ENCODE measurements at places on chromosomes 2 and 18.

DNA sequence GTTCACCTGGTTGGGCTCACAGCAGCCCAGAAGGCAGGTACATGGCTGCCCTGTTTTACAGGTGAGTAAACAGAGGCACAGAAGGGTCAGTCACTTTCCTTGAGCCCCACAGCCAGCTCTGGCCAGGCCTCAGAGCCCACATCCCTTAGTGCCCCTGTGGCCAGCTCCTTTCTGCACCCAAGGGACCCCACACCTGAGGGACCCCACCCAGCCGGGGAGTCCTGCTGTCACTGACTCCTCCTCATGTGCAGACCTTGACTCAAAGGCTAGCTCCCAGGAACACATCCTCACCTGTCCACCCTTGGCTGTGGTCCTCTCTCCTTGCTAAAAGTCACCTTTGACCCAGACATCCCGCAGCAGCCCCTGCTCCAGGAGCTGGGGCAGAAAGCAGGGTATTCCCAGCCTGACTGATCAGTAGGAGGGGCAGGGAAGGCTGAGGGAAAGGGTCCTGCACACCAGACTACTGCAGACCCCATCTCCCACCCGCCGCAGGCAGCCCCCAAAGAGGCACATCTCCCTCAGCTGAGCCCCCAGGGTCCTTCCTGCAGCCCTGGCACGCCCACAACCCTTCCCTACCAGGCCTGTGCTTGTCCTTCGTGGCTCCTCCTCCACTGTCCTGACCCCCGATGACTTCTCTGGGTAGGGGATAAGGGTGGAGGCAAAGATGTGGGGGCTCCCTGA is 9.8 kb upstream of the ARHGEF4 start:
- DNase-seq = no peak

DNA sequence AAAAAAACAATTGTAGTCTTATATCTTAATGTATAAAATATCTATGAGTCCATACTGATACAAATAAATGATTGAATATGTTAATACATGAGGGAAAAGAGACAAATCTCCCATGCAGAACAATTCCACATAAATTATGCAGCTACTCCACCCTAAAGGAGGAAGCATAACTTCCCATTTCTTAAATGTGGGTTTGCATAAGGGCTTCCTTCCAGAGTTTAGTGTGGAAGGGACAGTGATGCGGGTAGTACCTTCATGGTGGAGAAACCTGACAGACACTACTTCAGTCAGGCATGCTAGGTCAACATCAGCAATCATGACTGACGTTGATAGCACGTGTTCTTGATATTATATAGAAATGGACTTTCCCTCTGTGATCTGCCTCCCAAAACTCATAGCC is 146.9 kb upstream of the STON1 start:
- no peak for DNase-seq

- DNase-seq = no peak
Observed at GRCh38 chr2:103363639-103364038, 601.8 kb downstream of the TMEM182 start.

- no peak for DNase-seq
Observed at GRCh38 chr2:213476641-213477040, 192.4 kb downstream of the SPAG16 start.

DNA sequence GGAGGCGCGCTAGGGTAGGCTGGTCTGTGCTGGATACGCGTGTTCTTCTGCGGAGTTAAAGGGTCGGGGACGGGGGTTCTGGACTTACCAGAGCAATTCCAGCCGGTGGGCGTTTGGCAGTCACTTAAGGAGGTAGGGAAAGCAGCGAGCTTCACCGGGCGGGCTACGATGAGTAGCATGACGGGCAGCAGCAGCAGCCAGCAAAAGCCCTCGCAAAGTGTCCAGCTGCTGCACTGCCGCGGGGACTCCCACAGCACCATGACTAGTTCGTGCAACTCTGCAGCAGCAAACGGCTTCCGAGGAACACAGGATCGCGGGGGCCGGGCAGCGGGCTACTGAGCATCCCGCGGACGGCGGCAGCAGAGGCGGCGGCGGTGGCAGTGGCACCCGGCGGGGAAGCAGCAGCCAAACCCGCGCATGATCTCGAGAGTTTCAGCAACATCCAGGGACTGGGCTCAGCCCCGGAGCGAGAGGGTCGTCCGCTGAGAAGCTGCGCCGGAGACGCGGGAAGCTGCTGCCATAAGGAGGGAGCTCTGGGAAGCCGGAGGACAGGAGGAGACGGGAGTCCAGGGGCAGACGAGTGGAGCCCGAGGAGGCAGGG is 368 bp downstream of the TMEFF2 start:
- no peak for DNase-seq

GRCh38 chr2:69693059-69693774 is 48.7 kb upstream of the ANXA4 start:
- no peak for DNase-seq

GRCh38 chr18:25189391-25190185 is 162.4 kb downstream of the ZNF521 start:
- DNase-seq = no peak

- no peak for DNase-seq
Observed at GRCh38 chr2:102932501-102932900, 170.7 kb downstream of the TMEM182 start.

GRCh38 chr2:171342067-171342413 is 91.8 kb downstream of the METTL8 start:
- DNase-seq = no peak

DNA sequence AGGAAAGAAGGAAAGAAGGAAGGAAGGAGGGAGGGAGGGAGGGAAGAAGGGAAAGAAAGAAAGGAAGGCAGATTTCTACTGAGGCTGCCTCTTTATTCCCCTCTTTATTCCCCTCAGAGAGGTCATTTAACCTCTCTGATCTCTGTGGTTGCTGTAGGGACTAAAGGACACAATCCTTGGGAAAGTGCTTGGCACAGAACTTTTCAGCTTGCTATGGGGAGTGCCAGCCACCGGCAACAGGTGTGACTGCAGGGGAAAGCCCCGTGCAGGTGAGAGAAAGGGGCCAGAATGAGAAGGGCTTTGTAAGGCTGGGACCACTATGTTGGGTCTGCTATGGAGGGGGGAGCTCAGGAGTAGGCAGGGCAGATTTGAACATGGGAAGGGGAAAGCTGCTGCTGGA is 27.7 kb upstream of the STEAP3 start:
- DNase-seq = no peak

DNA sequence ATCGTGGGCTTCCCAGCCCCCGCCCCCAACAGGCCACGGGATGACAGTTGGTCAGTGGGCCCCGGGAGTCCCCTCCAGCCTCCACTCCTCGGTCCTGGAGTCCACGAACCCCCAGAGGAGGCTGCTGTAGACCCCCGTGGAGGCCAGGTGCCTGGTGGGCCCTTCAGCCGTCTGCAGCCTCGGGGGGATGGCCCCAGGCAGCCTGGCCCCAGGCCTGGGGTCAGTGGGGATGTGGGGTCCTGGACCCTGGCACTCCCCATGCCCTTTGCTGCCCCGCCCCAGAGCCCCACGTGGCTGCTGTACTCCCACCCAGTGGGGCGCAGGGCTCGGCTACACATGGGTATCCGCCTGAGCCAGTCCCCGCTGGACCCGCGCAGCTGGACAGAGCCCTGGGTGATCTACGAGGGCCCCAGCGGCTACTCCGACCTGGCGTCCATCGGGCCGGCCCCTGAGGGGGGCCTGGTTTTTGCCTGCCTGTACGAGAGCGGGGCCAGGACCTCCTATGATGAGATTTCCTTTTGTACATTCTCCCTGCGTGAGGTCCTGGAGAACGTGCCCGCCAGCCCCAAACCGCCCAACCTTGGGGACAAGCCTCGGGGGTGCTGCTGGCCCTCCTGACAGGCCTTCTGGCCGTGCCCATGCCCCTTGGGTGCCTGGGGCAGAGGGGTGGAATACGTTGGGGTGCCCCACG is 7.6 kb downstream of the NEU4 start:
- no peak for DNase-seq

- DNase-seq = no peak
Observed at GRCh38 chr2:222733470-222733845, 62.0 kb downstream of the MOGAT1 start.

DNA sequence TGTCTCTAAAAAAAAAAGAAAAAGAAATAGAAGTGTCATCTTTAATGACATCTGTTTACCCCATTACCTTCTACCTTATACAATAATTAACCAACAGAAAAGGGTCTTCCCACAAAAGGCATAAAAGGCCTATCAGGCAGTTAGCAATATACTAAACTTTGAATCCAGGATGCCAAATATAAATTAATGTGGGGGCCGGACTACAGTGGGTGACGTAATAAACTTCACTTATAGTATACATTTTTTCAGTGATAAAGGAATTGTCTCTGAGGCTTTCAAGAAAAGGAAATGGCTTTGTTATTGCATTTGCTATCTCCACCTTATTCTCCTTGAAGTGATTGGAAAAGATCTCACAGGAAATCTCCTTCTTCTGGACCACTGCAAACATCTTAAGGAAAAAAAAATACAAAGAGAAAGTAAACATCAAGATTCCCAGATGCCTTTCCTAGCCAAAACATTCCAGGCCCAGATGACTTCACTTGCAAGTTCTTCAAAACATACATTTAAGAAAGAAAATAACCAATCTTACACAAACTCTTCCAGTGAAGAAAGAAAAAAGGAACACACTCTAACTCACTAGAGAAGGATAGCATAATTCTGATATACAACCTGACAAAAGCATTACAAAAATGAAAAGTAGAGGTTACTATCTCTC is 126.2 kb upstream of the CAB39 start:
- no peak for DNase-seq

GRCh38 chr2:241860184-241861078 is 1.7 kb upstream of the PDCD1 start:
- DNase-seq = no peak

GRCh38 chr18:80233899-80234298 is 13.4 kb downstream of the PARD6G start:
- no peak for DNase-seq

- no peak for DNase-seq
Observed at GRCh38 chr2:133591164-133591563, 22.9 kb upstream of the NCKAP5 start.

DNA sequence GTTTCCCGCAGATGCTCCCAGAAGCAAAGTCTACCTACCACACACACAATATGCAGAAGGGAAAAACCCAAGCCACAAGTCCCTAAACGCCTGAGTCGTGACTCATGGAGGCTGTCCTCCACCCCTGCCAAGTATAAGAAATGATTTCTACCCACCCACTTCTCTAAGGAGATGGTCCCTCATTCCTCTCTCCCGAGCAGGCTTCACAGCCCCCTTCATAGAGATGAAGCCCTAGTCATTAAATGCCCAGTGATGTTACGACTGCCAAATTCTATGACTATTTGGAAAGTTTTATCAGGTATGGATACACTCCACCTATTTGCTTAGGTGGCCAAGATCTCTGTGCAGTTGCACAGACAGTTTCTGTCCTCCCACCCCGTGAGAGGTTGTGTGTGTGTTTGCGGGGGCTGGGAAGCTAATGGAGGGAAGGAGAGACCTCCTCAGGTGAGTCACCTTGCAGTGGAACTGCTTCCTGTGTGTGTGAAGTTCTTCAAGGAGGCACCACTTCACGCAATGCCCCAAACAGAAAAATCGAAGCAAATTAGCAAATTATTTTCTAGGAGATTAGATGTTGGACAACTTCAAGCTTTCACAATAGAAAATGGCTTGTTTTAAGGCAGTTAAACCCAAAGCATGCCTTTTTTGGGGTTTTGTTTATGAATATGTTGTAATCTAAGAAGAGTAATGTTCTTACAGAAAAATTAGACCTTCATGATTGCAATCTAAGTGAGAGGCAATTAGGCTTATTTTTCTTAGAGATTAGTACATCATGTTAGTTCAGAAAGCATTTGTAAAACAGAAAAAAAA is 175.2 kb downstream of the TGIF1 start:
- peak; percentile 4 for DNase-seq

- DNase-seq = no peak
Observed at GRCh38 chr18:75238786-75239185, 28.2 kb downstream of the TSHZ1 start.

DNA sequence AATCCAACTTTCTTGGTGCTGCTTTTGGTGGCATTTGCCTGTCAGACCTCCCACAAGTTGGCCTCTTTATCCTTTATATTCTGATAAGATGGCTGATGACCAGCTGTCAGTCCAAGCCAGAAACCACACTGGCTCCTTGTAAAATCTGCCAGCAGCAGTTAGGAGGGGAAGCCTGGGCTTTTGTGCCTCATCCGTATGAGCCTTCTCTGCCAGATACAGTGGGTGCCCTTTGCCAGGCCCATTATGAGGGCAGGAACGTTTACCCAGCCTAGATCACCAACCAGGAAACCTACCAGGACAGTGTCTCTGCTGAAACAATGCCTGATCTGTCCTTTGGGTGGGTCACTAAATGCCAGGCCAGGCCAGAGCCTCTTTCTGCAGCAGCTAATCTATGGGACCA is 202.9 kb upstream of the SP5 start:
- no peak for DNase-seq

- no peak for DNase-seq
Observed at GRCh38 chr2:157245846-157246764, 11.4 kb upstream of the GALNT5 start.

- DNase-seq = no peak
Observed at GRCh38 chr18:63083020-63083531, 236.5 kb downstream of the BCL2 start.

DNA sequence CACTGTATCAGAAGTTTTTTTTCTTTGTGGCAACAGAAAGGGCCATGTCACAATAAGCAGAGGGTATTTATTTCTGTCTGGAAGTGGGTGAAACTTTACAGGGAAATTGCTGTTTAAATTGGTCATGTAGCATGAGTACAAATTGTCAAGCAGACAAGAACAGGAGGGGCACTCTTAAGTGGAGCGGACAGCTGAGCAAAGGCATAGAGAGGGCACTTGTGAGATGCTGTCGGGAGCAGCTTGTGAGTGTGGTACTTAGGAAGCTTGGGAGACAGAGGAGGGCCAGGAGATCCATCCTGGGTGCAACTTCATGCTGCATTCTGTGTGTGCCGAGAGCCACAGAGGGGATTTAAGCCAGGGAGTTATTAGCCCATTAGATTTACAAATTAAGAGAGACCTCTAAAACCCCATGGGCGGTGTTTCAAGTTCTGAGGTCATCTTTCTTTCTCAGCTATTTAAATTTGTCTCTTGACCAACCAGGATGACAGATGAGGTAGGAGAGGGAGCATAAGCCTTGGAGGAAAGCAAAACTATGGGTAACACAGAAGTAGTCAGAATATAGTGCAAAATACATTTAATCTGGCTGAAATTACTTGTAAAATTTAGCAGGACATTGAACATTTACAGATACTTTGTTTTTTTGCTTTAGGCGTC is 30.4 kb downstream of the INPP4A start:
- DNase-seq = no peak

GRCh38 chr18:48845174-48845573 is 105.6 kb downstream of the SMAD7 start:
- no peak for DNase-seq

- DNase-seq = no peak
Observed at GRCh38 chr2:26904839-26905238, 56.9 kb downstream of the DPYSL5 start.

- DNase-seq = peak; percentile 44
Observed at GRCh38 chr18:63155169-63155852, 164.3 kb downstream of the BCL2 start.

- no peak for DNase-seq
Observed at GRCh38 chr18:26460449-26461091, 87.8 kb downstream of the KCTD1 start.
